ENCODE measurements at places on chromosomes 1 and 21.
A peak's percentile ranks its signal among the peaks of the same experiment; 100 is the strongest.

DNA sequence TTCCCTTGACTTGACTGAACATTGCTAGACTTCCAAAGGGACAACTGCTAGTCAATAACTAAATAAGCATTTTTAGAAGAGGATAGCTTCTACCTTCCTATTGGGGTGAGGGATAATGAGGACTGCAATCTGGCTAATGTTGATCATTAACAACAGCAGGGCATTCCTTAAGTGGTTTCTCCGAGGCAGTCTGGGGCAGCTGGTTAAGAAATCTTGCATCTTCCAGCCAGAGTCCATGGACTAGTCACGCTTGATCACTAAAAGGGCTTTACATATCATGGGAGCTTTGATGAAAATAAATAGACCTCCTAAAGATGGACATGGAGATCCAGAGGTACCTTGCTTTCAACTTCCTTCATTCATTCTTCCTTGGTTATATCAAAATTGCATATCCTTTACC is 329.4 kb upstream of the ESRRG start:
- no peaks in the 10 kb centered on the region for H3K27me3 ChIP-seq
- no peak for DNase-seq
- H3K36me3 ChIP-seq, result no peaks in the 10 kb centered on the region
- no peak overlapping the region for H3K4me3 ChIP-seq

DNA sequence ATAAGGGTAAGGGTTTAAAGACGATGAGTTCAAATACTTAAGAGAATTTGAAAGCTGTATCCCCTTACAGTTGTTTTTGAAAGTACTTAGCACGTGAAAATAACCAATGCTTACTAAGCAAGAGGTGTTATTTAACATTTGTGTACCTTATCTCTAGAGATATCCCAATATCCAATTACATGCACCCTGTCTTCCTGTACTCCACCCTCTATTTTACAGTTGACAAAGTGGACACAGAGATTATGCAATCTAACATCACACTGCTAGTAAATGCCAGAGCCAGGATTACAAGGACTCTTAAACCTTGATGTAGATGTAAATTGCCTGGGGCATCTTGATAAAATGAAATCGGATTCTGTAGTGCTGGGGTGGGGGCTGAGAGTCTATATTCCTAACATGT is 72.0 kb downstream of the GDAP2 start:
- H3K36me3 ChIP-seq, result peaks cover 2% of the 10 kb centered on the region
- no peak overlapping the region for H3K4me3 ChIP-seq
- no peaks in the 10 kb centered on the region for H3K27me3 ChIP-seq
- no peak for DNase-seq

- H3K36me3 ChIP-seq, result no peaks in the 10 kb centered on the region
- peak; percentile 66 for DNase-seq
- H3K27me3 ChIP-seq, result no peaks in the 10 kb centered on the region
- H3K4me1 ChIP-seq, result peaks cover 67% of the 10 kb centered on the region
- H3K4me3 ChIP-seq, result peak overlapping the region; percentile 93
- peak overlapping the region; percentile 99 for H3K27ac ChIP-seq
Measured at GRCh38 chr1:205284420-205285144, 37.0 kb downstream of the NUAK2 start.

GRCh38 chr21:16159213-16159970 is 429.6 kb downstream of the USP25 start:
- no peak for DNase-seq
- H3K36me3 ChIP-seq, result no peaks in the 10 kb centered on the region
- no peaks in the 10 kb centered on the region for H3K4me1 ChIP-seq
- no peak overlapping the region for H3K4me3 ChIP-seq

DNA sequence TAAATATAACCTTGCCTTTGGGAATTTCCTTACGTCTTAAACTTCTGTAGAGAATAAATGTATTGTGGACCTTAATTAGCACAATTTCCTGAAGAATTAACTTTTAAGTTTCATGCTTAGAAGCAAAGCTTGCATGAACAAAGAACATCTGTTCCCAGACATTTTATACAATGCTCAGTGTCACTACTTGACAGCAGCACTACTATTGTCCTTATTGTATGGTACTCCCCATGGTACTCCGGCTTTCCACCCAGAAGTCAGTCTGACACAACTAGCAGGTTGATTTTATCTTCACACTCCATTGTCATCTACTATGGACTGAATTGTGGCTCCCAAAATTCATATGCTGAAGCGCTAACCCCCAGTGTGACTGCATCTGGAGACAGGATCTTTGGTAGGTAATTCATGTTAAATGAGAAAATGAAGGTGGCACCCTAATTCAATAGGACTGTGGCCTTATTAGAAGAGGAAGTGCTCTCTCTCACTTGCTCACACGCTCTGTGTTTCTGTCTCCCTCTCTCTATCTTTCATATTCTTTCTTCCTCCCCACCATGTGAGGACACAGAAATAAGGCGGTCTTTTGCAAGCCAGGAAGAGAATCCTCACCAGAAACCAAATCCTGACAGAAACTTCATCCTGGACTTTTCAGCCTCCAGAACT is 10.7 kb upstream of the OR2B11 start:
- DNase-seq, result no peak
- H3K27me3 ChIP-seq, result peaks cover 33% of the 10 kb centered on the region
- H3K36me3 ChIP-seq, result no peaks in the 10 kb centered on the region
- no peak overlapping the region for H3K27ac ChIP-seq
- no peak overlapping the region for H3K4me3 ChIP-seq
